ENCODE measurements at places on chromosomes 12 and 14.

DNA sequence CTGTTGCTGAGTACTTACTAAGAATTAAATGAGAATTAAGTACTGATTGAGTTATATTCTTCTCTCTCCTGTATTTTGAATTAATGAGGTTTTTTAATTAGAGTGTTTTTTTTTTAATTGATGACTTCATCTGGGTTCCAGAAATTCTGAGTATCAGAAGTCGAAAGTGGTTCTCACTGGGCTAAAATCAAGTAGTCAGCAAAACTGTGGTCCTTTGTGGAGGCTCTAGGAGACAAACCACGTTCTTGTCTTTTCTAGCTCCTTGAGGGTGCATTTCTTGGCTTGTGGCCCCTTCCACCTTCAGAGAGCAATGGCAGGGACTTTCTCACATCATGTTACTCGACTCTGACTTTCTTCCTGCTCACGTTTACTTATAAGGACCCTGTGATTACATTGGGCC lies 8.1 kb upstream of the DYRK4 start:
- no peak for DNase-seq

DNA sequence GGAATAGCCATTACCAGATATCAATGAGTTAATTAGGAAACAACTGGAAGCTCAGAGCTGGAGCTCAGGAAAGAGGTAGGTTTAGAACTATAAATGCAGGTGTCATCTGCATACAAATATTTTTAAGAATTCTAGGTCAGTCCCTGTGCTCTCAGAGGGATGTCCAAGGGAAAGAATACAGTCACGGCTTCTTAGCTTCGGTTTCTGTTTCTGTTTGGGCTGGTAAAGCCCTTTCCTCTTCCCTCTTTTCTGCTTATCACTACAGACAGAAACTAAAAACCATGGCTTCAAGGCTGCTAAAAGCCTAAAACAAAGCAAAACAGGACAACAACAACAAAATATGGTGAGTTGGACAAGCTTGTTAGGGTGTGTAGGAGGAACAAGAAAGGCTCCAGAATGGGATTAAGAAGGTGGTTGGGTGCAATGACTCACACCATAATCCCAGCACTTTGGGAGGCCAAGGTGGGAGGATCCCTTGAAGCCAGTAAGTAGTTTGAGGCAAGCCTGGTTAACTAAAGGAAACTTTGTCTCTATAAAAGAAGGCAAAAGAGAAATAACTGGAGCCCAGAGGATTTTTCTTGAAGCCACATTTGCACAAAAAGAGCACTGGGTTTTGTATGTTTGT lies 113.0 kb downstream of the SEC23A start:
- no peak for DNase-seq

DNA sequence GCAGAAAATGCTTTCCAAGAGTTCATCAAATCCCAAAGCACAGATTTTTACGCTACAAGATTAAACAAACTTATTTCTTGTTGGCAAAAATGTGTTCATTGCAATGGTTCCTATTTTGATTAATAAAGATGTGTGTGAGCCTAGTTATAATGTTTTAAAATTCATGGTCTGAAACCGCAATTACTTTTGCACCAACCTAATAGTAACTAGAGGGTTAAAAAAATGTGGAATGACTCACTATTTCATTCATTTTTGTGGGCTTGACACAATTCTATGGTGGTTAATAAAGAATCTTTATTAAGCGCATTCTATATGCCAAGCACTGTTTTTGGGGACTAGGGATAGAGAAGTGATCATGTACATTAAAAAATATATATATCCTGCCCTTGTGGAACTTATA lies 38.6 kb upstream of the METAP2 start:
- no peak for DNase-seq

DNA sequence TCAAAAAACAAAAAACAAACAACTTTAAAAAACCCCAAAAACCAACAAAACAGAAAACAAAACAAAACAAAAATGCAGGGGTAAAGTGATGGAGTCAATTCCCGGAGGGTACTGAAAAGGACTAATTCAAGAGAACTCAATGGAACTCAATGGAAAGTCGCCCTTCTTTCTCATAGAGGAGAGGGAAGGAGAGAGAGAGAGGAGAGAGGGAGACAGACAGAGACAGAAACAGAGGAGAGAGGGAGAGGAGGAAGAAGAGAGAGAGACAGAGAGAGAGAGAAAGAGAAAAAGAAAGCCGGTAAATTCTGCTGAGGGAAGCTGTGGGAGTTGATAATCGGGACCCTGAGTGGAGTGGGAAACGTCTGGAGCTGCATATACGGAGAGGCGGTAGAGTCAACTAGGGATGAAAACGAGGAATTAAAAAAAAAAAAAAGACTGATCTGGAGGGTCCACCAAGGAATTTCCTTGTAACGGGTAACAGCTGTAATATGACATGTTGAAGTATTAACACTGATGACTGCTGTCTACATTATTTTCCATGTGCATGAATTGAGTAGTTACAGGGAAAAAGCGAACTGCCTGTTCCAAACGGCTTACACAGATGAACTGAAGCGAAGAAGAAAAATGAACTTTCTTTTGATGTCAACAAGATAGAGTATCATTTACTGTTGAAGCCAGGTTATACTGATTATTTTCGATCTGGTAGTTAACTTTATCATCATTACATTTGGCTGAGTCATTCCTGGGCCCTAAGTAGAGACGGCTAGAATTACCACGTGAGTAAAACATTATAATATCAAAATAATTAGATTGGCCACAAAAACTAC lies 934 bp upstream of the ZC2HC1C start:
- no peak for DNase-seq

GRCh38 chr14:93780813-93781400 lies 7.4 kb downstream of the PRIMA1 start:
- no peak for DNase-seq

DNA sequence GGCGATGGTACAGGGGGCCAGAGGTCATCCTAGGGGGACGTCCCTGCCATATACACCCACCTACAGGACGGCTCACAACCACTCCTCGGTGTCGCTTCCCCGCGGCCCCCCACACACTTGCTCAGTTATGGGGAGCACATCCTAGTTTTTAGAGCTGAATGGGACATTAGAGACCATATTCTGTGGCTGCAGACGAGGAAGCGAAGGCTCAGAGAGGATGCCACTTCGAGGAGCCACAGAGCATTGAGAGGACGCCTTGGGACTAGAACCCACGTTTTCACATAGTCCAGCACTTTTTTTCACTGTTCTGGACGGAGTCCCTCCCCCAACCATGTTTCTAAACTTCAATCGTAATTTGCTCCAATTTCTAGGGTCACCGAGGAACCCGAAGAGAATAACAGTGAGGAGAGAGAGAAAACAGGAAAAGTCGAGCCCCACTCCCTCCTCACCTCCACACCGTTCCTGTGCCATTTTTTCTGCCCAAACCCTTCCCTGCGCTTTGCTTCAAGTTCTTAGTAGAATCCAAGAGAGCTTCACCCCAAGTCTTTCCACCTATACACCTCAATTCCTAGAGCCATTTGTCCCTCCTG lies 641 bp upstream of the ASCL1 start:
- no peak for DNase-seq

DNA sequence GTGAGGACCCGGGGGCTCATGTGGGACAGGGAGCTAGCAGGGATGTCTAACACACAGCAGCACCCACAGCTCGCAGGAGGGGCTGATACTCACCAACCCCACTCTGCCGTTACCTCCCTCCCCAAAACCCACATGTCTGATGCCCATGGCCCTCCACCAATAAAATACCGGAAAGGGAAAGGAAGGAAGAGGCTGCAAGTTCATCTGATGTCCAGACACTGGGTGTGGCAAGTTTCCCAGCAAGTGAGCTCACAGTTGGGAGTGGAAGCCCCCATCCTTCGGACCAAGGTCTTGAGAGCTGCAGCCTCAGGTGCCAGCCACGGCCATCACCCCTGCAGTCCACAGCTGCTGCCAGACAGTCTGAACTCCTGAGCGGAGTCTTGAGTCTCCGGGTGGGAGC lies 39.3 kb upstream of the DIO3 start:
- DNase-seq: no peak

GRCh38 chr14:45135156-45135555 lies 574 bp upstream of the FANCM start:
- peak; percentile 4 for DNase-seq

- DNase-seq: no peak
These were observed 23.6 kb upstream of the KCNH3 start for GRCh38 chr12:49515266-49515665.

DNA sequence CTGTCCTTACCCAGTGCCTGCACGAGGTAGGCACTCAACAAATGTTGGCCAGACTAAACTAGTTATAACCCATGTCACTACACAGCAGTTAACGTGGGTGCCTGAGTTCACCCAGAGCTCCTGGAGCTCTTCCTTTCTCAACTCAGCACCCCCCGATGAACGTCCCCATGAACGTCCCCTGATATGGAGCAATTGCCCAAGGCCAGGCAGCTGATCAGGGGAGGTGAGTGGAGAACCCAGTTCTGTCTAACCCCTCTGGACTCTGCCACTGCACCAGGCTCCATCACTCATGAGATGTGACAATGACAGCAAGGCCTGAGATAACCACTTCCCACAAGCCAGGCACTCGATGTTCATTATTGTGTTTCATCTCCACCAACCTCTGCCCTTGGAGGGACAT lies 199.0 kb downstream of the BCL11B start:
- no peak for DNase-seq

DNA sequence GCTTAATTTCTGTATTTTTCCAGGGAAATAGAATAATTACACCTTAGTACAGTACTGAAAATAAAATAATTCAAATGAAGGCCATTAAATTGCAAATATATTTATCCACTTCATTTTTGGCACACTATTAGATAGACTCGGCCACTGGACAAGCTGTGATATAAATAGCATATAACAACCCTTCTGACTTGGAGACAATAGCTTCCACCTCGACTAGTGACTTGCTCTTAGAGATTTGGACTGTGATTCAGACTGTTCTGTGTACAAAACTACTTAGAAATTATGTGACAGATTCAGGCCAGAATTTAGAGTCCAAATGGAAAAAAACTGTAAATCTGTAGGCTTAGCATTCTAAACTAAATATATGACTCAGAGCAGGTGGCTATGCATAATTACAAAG lies 949.9 kb downstream of the LRFN5 start:
- no peak for DNase-seq

GRCh38 chr14:100110816-100111215 lies 45.6 kb downstream of the EVL start:
- DNase-seq: no peak
